ENCODE measurements at places on chromosomes 2 and 18.

DNA sequence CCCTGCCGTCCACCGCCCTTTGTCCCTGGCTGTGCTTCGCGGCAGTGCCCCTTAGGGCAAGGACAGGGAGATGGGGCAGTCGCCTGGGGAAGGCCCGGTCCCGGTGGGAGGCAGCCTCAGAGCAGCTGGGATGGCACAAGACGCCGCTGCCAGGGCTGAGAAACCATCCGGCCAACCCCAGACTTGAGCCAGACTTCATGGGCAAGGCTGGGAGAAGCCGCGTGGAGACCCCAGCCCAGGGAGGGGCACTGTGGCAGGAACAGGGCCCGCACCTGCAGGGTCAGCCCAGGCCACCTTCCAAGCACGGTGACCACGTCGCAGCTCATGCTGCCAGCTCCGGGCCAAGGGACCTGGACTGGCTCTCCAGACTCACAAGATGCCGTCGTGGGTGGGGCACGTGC, 84.0 kb downstream of the NFATC1 start:
- no peak for DNase-seq

DNA sequence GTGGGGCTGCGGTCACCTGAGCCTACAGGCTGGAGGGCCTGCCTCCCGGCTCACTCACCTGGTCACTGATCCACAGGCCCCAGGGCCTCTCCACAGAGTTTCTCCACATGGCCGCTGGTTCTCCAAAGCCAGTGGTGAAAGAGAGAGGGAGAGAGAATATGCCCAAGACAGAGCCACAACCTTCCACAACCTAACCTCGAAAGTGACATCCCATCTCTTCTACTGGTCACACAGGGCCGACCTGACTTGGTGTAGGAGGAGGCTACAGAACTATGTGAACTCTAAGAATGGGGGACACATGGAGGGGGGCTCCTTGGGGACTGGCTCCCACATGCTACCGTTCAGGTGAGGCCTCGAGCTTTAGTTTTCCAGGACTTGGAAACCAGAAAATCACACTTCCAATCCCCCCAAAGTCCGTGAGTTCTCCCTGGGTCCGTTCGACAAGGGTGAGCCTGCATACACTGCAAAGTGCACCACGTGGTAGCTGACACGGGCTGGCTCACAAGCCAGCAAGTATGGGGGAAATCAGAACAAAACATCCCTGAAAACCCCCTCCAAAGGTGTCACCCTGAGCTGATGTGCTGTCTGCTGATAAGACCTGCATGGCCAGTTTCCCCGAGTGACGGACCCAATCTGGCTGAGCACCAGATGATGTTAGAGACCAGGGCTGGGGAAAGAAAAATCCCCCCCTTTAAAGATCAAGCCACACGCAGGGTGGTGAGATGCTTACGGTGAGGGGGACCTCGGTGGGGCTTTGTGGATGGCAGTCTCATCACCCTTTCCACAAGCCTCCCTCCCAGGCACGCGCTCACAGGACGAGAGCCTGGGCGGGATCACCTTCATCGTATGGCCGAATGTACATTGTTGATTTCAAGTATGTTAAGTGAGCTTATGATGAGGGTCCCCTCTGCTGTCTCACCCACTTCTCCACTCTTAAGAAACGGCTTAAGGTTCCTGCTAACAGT, 54.2 kb upstream of the SEMA4C start:
- no peak for DNase-seq

DNA sequence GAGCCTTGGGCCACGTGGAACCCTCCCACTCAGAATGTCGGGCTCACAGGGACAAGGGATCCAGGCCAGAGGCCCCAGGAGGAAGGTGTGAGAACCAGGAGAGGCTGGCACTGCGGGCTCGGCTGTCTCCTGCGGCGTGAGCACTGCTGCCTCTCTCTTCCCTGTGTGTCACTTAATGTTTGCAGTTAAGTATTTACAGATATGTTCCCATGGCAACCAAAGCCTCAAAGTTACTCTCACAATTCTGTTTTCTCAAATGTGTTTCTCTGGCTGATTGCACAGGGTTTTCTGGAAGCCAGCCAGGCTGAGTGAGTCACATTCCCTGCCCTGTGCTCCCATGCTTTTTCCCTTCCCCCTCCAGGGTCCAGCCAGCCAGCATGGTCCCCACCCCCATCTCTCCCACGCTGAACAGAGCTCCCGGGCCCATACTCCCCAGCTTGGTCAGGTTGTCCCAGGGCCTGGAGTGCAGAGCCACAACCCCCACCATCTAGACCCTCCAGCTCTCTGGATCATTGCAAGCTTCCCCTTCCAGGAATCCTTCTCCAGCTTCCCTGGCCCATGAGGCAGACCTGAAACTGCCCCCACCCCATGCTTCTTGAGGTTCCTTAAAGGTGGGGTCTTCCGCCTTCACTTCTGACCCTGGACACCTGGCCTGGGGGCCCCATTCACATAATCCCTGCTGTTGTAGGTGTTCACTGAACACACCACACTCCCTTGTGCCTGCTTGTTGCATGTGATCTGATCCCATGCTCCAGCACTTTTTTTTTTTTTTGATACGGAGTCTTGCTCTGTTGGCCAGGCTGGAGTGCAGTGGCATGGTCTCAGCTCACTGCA, 265.9 kb downstream of the CELF4 start:
- no peak for DNase-seq

DNA sequence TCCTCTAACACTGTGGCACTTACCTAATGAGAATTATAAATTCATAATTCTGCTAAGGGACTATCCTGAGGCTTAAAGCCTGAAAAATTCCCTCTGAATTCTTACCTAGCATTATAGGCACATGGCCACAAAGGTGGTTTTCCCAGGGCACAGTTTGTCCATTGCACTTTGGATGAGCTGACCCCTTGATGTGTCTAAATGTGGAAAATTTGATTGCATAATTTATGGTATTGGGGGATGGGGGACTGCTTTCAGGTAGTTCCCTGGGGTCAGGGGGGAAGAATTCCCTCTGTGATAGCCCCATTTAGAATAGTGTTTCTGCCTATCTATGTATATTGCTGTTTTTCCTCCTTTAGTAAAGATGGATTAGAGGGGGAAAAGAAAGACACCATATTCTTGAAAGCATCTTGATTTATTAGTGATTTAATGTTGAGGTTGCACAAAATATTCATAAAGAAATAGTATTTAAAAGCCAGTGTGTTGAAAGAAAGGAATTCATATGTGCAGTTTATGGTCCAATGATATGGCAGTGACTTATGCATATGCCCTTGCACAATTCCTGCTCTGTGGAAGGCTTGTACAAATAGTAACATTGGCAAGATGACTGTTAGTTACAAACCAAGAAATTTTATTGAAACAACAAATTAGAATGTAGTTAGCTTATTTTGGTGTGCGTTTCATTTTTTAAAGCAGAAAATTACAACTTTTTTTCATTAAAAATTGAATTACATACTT, 8.7 kb upstream of the HTR2B start:
- no peak for DNase-seq

GRCh38 chr18:72674710-72675109, 130.6 kb upstream of the CBLN2 start:
- no peak for DNase-seq

DNA sequence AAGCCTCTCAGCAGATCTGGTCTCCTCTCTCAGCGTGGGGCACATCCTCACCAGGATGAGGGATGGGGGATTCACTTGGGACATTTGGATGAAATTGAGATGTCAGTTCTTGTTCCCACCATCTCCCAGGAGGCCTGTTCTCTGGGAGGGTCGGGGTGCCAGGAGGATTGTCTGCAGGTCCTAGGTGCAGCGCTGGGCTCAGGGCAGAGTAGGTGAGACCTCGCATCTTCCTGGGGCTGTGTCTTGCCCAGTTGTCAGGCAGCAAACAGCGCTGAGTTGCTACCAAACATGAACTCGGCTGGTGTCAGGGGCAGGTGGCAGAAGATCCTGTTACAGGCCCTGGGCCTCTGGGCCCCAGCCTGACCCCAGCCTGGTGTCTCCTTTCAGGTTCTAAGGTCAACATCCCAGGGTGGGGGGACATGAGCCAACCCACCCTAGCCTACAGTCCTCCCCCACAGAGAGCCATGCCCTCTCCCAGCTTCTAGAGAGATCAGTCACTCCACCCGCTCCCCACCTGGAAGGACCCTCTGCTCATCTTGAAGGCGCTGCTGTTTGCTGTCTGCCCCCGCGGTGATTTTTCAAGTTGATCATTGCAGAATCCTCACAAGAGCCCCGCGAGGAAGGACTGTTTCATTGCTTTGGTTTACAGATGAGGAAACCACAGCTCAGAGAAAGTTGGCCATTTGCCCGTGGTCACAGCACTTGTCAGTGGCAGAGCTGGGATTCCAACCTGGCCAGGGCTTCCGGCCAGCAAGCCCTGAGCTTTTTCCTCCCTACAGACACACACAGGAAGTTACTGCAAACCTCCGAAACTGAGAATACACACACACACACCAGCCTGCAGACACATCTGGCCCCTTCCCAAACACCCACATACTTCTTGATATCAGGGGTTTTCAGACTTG, 83.9 kb downstream of the STPG4 start:
- no peak for DNase-seq

DNA sequence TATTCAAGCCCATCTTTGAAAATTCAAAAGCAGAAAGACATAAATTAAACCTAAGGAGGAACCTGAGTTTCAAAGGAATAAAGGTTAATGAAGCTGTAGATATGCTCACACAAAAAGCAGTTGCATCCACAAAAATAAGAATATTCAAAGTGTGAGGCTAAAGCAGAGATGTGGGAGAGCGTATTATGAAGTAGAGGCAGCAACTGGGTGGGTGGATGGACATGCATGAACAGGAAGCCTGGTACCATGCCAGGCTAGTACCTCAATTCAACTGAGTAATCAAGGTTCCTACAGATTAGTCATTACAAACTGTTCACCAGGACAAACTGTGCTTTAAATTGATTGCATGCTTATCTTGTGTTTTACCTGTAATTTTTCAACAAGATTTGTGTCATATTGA, 330.0 kb upstream of the PKDCC start:
- no peak for DNase-seq

GRCh38 chr2:126858013-126858412, 40.7 kb upstream of the TEX51 start:
- DNase-seq, result no peak

GRCh38 chr2:60958800-60959199, 58.7 kb upstream of the PEX13 start:
- no peak for DNase-seq

- no peak for DNase-seq
These were observed 308.5 kb upstream of the HNMT start for GRCh38 chr2:137655814-137656213.

DNA sequence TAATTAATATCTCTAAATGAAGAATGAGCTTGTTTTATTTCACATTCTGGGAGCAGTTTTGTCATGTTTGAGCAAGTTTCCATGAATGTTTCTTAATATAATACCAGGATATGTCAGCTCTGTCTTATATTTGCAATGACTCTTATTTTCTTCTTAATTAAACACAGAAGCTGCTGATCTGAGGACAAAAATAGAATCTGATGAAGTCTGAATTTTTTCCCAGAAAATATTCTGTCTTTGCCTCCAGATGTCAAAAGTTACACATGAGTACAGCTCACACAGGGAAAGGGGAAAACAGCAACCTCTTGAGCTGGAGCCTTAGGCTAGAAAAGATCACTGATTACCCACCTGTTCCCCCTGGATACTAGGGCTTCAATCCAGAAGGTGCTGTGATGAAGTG, 606.6 kb upstream of the SYT4 start:
- no peak for DNase-seq

- no peak for DNase-seq
These were observed 28.9 kb downstream of the LMAN2L start for GRCh38 chr2:96710985-96711384.

- no peak for DNase-seq
These were observed 29.9 kb downstream of the SUMO1 start for GRCh38 chr2:202208526-202208925.

- no peak for DNase-seq
These were observed 4.2 kb upstream of the USP14 start for GRCh38 chr18:154151-154550.

DNA sequence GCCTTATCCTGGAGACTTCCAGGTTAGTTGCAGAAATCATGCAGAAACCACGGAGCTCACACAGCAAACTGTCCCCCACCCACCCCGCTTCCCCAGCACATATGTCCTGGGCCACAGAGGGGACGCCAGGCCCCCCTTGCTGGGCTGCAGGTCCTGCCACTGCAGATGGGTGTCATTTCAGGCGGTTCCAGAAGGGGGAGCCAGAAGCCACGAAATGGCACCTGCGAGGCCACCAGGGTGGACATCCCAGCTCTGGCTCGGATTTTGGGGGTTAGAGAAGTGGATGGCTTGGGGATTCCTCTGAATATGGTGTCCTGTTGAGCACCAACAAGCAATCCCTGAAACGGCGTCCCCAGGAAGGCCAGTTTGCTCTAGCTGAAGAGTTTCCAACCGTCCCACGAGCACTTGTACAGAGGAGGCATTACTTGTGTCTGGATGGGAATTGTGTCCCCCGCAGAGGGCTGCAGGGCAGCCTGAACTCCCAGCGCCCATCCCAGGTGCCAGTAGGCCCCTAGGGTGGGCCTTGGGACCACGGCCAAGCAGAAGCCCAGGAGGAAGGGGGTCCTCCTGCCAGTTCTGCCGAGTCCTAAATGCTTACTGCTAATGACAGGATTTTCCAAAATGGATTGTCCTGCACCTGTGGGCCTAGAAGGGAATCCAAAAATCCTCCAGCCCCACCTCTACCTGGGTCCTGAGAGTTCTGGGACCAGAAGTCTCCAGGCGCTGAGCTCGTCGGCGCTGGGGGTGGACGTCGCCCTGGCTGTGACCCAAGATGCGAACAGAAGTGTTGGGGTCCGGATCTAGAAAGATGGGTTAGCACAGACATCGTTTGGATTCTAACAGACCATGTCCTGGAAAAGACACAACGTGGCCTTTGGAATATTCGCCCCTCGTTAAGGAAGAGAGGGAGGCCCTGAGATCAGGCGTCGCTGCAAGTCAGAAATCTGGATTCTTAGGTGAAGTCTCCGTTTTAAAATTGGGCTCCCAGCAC, 14.6 kb upstream of the NFATC1 start:
- DNase-seq, result peak; percentile 60

DNA sequence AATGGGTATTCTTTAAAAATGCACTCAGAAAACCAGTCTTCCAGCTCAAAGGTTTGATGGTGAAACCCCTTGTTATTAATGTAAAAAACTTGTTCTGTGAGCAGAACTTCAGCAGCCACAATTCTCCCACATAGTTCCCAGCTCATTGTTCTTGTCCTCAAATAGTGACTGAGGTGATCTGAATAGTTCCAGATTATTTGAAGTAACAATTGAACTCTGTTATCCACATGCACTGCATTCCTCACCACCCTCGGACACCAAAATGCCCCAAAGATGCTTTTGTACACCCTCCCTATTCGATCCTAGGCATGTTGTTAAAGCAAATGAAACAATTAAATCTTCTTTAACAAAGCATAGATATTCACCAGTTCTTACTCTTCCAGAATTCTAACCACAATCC, 2186.8 kb upstream of the CELF4 start:
- no peak for DNase-seq

DNA sequence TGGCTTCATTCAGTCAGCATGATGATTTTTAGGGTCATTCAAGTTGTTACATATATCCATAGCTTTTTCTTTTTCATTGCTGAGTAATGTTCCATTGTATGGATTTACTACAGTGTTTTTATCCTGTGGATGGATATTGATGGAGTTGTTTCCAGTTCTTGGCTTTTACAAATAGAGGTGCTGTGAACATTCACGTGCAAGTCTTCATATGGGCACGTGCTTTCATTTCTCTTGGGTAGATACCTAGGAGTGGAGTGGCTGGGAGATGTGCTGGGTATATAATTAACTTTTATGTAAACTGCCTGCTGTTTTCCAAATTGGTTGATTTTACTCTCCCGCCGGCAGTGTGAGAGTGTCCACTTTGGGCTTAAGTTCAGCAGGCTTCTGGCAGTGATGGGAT, 16.5 kb downstream of the AGAP1 start:
- DNase-seq, result no peak

All from 8988T (cell line).